Activated CD8-positive, alpha-beta memory T cell treated with anti-CD3 and anti-CD28 coated beads for 1 hour (primary cell): ENCODE measurements at places on chromosomes 12 and 14.

DNA sequence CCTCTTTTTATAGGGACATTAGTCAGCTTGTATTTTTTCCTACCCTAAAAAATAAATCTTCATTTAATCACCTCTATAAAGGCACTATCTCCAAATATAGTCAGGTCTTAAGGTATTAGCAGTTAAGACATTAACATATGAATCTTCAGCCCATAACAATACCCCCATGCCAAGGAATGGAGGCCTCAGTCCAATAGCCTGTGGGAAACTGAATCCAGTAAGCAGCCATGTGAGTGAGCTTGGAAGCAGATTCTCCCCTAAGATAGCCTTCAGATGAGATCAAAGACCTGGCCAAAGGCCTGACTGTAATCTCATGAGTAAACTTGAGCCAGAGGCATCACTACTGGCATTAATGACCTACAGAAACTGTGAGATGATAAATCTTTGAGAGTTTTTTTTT is 232.1 kb upstream of the SYT10 start:
- no peak for DNase-seq

GRCh38 chr12:45729233-45730083 is at the start of gene ARID2:
ARID2 (plus strand) TSS chr12:45729706; CDS start chr12:45729837, 131 bp downstream.
- DNase-seq = peak; percentile 49

DNA sequence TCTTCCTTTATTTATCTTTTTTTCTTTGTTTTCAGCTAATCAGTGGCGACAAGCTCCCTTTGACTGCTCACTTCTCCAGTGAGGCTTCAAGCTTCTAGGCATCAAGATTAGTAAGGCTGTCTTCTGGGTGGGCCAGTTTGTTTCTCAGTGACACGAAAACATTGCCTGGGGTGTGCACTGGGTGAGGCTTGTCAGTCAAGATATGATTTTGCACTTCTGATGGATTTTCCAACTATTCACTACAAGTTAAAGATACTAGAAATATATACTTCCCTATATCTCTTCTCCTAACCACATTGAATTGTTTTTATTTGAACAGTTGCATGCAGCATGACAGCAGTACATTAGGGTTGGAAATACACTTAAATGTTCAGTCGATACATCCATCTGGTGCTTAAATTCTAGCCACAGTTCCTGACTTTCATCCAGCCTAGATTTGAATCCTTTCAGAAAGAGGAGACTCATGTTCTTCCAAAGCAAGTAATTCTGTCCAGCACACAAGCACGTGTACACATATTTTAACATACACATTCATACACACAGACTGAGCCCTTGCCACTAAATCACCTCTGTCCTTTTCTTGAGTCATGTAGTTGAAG is 275.6 kb upstream of the NOVA1 start:
- DNase-seq = no peak

- DNase-seq = no peak
These were observed 46.8 kb upstream of the OR5AU1 start for GRCh38 chr14:21202463-21203358.

GRCh38 chr12:496736-497135 is 37.0 kb downstream of the B4GALNT3 start:
- DNase-seq = no peak

DNA sequence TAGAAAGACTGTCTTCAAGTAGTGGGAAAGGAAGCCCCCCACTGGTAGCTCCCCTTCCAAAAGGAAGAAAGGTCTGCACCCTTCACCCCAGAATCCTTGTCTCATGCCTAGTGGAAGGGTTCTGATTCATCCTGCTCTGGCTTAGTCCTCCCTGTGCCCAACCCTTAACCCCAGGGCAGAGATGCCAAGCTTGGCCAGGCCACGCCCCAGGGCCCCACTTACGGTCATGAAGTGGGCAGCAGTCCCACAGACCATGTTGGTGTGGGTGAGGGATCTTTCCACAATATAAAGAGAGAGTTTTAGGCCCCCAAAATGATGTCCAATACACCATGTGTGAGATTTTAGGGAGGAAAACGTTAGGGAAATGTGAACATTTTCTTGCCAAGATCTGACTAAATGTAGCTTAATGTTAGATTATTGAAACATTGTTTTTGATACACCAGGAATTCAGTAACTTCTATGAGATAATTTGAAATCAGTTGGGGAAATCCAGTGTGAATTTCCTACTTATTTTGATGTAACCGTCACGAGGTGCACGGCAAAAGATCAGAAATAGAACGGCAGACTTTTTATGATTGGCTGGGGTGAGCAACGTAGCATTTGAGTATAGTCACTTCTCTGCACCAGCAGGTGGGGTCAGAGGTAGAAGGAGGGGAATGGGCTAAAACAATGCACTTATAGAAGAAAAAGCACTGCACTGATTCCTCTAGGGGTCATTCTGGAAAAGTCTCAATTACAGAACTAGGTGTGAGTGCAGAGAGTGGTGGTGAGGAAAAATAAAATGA is 8.2 kb upstream of the SSPN start:
- no peak for DNase-seq
